Fibroblast of lung (primary cell): ENCODE measurements at places on chromosomes 3 and 15. TPM values are rescaled to one million over a fixed set of nuclear protein-coding genes. Genes with fewer than 3 reads are reported as not detected.

DNA sequence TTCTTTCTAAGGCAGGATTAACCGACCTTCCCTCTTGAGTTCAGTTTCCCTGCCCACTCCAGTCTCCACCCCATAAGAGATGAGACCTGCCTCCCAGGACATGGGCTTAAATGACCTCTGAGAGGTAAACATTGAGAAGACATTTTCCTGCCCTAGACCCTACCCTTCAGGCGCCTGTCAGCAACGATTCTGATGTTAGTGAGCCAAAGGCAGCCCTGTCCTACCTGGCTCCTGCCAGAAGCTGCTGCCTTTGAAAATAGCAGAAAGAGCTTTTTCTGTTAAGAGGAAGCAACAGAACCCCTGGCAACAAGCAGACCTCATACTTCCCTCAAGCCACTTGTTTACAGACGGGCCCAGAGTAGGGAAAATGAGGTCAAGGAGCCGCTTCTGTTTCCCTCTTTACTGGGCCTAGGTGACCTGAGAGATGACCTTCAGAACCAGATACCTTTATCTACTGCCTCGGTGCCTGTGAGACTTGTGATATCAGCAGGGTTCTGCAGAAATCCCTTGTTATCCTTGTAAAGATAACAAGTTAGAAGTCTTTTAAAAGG, 52.0 kb downstream of the CD200R1L start:
- H3K27ac ChIP-seq: no peak overlapping the region
- H3K4me1 ChIP-seq: no peaks in the 10 kb centered on the region
- H3K4me3 ChIP-seq: no peak overlapping the region
- no peaks in the 10 kb centered on the region for H3K36me3 ChIP-seq
- no peak for DNase-seq
- H3K27me3 ChIP-seq: no peaks in the 10 kb centered on the region

DNA sequence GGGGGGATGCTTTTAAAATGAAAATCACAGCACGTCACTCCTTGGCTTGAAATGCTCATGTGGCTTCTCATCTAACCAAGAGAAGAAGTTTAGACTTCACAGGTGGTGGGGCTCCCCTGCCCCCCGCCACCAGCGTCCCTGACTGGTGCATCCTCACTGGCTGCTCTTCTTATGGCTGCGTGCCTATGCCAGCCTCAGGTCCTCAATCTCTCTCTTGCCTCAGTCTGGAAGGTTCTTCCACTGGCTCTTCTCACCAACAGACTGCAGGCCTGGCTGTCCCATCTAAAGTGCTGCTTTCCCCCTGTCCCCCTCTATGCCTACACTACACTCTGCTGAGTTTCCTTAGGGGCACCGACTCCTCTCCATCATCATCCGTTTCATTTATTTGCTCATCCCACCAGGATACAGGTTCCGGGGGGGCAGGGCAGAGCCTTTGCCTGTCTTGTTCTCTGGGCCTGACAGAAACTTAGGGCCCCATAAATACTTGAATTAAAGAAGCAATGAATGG, 20.6 kb downstream of the ABTB1 start:
- peaks cover 12% of the 10 kb centered on the region for H3K36me3 ChIP-seq
- H3K27ac ChIP-seq: no peak overlapping the region
- H3K4me1 ChIP-seq: peaks cover 43% of the 10 kb centered on the region
- no peak overlapping the region for H3K4me3 ChIP-seq
- no peaks in the 10 kb centered on the region for H3K27me3 ChIP-seq

- no peaks in the 10 kb centered on the region for H3K27me3 ChIP-seq
- peak within 1 kb of the TSS; percentile 32 for H3K4me3 ChIP-seq
- H3K27ac ChIP-seq: no peak within 1 kb of the TSS
Observed at GRCh38 chr3:9951962-9952805, at the start of gene PRRT3. Gene PRRT3, minus strand, starts transcription at chr3:9952408. Its CDS starts 2,293 bp downstream, at chr3:9950115.

DNA sequence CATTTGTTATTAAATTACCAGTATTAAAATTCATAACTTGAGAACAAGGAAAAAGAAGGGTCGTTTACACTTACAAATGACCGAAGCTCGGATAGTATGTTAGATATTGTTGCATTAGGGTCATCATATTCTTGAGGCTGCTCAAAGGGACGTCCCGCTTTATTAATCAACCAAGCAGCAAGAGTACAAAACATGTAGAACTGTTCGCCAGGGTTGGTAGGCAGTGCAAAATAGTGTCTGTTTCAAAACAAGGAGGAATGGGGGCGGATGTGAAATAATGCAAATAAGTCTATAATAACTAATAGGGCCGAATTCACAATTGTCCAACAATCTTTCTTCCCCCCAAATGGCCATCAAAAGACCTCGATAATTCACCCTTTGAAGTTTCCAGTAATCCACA, 2.9 kb downstream of the IFT57 start:
- H3K36me3 ChIP-seq: no peaks in the 10 kb centered on the region
- no peaks in the 10 kb centered on the region for H3K27me3 ChIP-seq
- H3K4me1 ChIP-seq: peaks cover 14% of the 10 kb centered on the region
- H3K27ac ChIP-seq: no peak overlapping the region

The TERC gene
- 0.25 and 0.39 TPM in 2 replicates for polyA plus RNA-seq

The BOC gene
- 4.2 and 4.7 TPM in 2 replicates for polyA plus RNA-seq
